ENCODE measurements at places on chromosomes 7 and 10. TPM values are rescaled to one million over a fixed set of nuclear protein-coding genes. Genes with fewer than 3 reads are reported as not detected.

ASZ1 gene
- polyA plus RNA-seq = not detected

DNA sequence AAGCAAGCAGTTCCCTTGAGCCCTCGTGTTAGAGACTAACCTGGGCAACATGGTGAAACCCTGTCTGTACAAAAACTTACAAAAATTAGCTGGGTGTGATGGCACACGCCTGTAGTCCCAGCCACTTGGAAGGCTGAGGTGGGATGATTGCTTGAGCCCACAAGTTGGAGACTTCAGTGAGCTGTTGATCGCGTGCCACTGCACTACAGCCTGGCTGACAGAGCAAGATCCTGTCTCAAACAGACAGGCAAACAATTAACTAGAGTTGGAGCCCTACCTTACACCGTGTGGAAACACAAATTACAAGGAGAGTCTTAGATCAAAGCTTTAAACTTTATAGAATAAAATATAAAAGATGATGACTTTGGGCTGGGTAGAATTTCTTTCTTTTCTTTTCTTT is 219.5 kb downstream of the CUX1 start:
- DNase-seq = no peak

DCLRE1A gene
- 1.4 TPM for polyA plus RNA-seq

- DNase-seq = no peak
These were observed 16.1 kb upstream of the NDST2 start for GRCh38 chr10:73827346-73828089.

DNA sequence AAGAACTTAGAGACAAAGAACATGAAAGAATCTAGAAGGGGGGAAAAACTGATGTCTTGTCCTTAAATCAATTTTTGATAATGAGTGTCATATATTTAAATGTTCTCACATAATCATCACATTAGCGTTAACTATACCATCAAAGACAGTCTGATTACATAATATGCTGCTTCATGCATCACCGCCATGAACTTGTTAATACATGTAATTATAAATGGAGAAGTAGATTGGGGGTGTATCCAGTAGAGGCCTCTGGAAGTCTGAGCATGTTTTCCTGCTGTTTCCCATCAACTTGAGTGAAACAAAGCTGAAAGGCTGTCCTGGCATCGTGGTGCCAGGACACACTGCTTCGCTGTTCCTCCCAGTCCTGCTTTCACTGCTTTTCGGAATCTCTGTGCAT is 48.2 kb downstream of the PRLHR start:
- no peak for DNase-seq

CLRN3 gene
- polyA plus RNA-seq = not detected

CALHM3 gene
- polyA plus RNA-seq = not detected

DNA sequence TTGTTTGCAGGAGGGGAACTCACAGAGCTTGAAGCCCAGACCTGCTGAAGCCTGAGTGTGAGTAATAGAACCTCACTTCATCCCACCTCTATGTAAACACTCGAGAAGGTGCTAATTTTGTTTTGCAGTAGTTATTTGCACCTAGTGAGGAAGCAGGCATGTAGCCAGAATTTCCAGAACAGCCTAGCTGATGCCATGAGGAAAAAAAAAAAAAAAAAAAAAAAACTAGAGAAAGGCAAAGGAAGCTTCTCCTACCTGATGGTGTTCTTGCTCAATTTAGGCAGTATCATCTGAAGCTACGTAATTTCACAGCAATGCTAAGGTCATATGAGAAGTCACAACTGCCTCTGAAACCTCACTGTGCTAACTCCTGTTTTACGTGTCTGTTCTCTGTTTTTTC is 13.6 kb upstream of the GPR37 start:
- DNase-seq = no peak

MICALL2 gene
- 0.85 TPM for polyA plus RNA-seq

DNA sequence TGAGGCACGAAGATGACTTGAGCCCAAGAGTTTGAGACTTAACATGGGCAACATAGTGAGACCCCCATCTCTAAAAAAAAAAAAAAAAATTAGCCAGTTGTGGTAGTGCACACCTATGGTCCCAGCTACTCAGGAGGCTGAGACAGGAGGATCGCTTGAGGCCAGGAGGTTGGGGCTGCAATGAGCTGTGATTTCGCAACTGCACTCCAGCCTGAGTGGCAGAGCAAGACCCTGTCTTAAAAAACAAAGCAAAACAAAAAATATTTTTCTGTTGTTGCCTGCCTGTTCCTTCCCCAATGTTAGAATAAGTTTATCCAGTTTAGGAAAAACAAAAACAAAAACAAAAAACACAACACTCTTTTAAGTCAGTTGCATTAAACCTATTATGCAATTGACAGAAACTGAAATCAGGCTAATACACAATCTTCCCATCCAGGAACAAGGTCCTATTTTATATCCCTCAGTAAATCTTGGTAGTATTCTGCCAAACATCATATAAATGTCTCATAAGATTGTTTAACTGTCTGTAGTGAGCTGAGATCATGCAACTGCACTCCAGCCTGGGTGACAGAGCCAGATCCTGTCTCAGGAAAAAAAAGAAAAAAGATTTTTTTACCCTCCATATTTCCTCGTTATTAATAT is 4.9 kb downstream of the PILRA start:
- no peak for DNase-seq

DNA sequence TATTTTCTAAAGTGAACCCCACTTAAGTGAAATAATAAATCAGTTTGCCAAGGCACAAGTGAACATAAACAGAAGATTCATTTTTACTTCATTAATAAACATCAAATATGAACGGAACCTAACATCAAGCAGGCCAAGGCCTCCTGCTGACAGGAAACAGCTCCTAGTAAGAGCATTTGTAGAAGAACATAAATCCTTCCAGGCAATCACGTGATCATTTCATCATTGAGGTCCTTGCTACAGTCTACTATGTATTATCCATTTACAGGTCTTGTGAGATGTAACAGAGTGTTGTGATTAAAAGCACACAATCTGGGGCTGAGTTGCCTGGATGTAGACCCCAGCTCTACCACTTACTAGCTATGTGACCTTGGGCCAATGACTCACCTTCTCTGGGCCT is 70.6 kb downstream of the CALD1 start:
- no peak for DNase-seq
